ENCODE measurements at places on chromosomes 16 and 17. TPM values are rescaled to one million over a fixed set of nuclear protein-coding genes. Genes with fewer than 3 reads are reported as not detected.
A peak's percentile ranks its signal among the peaks of the same experiment; 100 is the strongest.

GRCh38 chr16:68388124-68388523, 60.2 kb downstream of the SMPD3 start:
- no peak for DNase-seq

Gene LPO
- not detected for total RNA-seq

Gene EME2
- total RNA-seq: 3.8 TPM

DNA sequence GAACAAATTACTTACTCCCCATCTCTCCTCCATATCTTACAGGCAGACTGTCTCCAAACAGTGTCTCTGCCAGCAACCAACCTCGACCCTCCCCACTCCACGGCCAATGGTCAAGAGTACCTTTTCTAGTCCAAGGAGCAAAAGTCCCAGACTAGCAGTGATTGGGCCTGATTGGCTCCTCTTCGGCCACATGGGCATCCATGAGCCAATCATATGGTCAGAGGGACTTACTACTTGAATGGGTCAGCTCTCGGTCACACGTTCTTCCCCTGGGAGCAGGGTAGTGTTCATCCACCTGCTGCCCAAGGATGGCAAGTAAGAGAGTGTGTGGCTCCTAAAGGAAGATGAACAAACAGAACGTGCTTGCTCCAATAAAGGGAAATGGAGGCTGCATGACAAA, 84.6 kb downstream of the C16orf78 start:
- DNase-seq: no peak

- DNase-seq: no peak
Observed at GRCh38 chr17:78823282-78824046, 17.1 kb downstream of the USP36 start.

- no peak for DNase-seq
Observed at GRCh38 chr16:72226136-72226535, 54.2 kb upstream of the PMFBP1 start.

DNA sequence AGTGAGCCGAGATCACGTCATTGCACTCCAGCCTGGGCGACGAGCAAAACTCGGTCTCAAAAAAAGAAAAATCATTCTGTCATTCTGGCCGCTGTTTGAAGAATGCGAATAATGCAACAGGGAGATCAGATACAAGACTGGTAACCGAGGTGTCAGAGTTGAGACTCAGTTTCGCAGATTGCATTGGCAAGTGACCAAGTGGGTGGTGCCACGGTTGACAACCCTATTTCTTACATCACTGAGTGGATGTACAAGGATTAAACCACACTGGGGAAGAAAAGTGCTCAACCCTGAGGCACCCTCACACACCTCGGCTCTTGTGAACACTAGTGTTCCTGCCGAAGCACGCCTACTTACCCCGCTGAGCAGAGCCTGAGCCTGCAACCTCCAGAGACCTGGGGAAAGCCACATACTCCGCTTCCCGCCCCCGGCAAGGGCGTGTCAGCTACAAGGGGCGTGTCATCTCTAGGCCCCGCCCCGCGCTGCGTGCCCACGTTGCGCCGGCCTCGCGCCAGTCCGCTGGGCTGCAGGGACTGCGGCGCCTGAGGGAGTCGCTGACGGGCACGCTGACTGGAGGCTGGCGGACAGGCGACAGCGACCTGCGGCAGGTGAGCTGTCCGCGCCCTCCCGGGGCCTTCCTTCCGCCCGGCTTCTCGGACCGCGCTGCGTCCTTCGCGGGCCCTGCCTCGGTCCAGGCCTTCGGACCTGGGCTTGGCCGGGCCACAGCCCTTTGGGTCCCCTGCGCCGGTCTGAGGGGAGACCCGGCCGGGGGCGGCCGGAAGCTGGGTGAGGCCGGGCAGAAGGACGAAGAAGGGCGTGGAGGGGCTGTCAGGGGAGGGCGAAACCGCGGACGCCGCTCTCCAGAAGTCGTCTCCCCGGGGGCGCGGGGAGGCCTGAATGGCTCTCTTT, at the start of gene HMOX2:
Gene HMOX2, plus strand, starts transcription at position 519 of the 909 bp plus-strand sequence. CDS start 29,127 bp downstream, outside the sequence.
- DNase-seq: peak; percentile 95

DNA sequence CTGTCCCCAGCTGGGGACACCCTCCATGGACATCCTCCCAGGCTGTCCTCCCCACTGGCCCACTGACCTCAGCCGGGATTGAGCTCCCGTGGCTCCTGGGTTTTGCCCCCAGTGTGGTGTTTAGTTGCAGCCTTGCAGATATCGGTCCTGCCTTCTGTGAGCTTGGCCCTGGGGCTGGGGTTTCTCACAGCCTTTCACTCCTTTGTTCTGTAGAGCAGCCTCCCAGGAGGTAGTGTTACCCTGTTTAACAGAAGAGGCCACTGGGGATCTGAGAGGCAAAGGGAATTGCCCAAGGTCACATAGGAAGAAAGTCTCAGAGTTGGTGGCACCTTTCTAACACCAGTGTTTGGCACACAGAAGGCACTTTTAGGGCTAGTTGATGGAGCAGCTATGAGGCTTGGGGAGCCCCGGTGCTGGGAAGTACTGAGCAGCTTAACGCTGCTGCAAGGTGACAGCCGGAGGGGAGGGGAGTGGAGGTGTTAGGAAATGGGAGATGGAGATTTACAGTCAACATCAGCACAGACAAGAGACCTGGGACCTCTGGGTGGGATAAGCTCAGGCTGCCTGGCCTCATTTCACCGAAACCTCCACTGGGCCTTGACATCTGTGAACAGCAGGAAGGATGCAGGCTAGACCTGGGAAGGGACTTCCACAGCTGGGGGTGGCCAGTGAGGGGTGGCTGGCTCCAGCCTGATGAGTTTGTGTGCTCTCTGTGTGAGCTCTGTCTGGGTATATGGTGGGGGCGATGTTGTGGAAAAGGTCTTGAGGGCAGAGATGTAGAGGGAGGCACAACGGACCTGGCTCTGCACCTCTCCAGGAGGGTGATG, 26.1 kb downstream of the CACNA1G start:
- no peak for DNase-seq

- DNase-seq: peak; percentile 88
Observed at GRCh38 chr17:81428948-81429774, 33.9 kb downstream of the BAHCC1 start.

DNA sequence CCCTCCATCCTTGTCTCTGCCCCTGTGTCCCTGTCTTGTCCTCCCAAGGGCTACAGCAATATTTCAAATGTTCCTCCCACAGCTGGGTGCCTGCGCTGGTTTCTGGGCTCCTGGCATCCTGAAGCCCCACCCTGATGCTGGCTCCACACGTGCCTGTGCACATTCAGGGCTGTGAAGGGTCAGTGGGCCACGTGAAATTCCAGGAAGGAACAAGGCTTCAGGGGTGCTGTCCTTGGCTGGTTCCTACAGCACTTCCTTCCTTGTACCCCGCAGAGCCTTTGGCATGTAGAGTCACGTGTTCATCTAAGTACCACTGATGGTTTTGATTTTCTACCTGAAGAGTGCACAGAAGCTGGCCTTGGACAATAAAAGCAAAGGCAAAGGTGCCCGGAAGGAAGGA, 57.7 kb upstream of the NLK start:
- no peak for DNase-seq

DNA sequence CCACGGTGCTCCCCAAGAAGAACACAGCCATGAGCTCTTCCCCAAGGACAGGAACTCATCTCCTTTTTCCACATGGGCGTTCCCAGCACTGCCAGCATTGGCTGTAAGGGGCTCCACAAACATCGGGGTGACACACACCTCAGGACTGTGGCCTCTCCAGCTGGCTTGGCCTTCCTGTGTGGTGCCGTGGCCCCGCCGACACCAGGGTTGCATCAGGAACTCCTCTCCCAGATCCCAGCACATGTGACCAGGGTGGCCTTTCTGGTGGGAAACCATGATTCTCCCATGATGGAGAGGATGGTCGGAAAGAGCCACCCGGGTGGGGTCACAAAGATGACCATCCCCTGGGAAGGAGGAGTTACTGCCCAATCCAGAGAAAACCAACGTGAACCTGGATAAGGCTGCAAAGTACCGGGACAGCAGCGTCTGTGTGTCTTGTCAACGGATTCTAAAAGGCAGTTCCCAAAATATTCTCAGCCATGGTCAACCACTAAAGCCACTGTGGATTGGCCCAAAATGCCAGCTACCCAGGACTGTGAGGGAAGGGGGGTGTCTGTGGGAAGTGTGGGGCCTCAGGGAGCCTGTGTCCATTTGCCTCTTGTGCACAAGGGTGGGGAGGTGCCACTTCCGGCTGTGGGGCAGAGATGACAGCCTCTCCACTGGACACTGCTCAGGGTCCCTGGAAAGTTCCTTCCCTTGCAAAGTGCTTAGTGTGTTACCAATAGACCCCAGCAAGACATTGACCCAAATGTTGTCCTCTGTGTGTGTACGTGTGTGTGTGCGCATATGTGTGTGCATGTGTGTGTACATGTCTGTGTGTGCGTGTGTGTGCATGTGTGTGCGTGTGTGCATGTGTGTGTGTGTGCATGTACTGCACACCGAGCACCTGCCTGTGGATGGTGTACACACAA, 78.0 kb upstream of the CBX4 start:
- no peak for DNase-seq

- no peak for DNase-seq
Observed at GRCh38 chr16:64449506-64449905, 672.4 kb downstream of the CDH11 start.

- DNase-seq: no peak
Observed at GRCh38 chr17:17691468-17692263, 10.4 kb downstream of the RAI1 start.

- peak; percentile 12 for DNase-seq
Observed at GRCh38 chr16:27239906-27240655, 28.5 kb downstream of the NSMCE1 start.

Gene ZACN
- not detected for total RNA-seq

DNA sequence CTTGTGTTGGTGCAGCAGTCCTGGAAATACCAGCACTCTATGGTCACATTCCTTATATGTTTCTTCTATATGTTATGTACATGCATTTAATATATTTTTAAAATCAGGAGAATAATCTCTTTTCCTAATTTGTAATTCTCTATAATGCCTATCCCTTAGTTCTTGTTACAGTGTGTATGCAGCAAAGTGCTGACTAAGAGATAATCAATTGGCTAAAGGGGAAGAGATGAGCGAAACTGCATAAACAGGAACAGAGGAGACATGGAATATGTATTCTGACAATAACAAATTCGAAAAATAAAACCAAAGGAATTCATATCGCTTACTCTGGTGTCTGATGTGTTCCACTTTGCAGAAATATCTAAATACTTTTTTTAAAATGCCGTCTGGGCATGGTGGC, 41.7 kb downstream of the SYNRG start:
- no peak for DNase-seq

Gene ERI2
- total RNA-seq: 37.3 TPM

GRCh38 chr16:6125483-6126259, 1028.1 kb upstream of the EEF2KMT start:
- DNase-seq: no peak

DNA sequence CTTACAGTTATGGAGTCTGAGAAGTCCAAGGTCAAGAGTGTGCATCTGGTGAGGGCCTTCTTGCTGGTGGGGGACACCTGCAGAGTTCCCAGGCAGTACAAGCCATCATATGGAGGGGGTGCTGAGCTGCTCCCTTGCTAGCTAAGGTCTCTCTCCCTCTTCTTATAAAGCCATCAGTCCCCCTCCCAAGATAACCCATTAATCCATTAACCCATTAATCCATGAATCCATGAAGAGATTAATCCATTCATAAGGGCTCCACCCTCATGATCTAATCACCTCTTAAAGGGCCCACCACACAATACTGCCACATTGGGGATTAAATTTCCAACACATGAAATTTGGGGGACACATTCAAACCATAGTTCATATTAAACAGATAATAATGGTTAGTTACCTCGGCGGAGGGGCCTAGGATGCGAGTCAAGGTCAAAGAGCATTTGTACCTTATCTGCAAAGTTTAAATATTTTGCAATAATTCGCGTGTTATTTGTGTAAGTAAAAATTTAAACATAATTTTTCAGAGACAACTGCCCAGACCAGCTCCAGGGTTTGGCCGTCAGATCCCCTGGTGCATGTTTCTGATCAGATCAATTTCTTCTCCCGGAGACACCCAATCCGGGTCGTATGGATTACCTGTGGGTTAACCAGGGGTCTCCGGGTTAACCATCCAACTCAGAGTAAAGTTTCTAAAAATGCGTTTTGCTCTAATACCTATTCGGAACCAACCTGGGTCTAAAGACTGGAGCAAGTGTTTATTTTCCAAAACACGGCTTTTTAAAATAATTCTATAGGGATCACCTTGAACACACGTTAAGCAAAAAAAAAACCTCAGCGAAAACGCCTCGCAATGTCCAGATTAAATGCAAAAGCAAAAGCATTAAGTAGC, 740 bp upstream of the POLR3E start:
- DNase-seq: no peak

Gene MFAP4
- total RNA-seq: 149 TPM

Gene TBC1D3I
- total RNA-seq: not detected

Gene CCL14
- 120 TPM for total RNA-seq

Gene PDE6G
- 2.1 TPM for total RNA-seq

- DNase-seq: no peak
Observed at GRCh38 chr16:49810831-49811230, 45.1 kb downstream of the ZNF423 start.

DNA sequence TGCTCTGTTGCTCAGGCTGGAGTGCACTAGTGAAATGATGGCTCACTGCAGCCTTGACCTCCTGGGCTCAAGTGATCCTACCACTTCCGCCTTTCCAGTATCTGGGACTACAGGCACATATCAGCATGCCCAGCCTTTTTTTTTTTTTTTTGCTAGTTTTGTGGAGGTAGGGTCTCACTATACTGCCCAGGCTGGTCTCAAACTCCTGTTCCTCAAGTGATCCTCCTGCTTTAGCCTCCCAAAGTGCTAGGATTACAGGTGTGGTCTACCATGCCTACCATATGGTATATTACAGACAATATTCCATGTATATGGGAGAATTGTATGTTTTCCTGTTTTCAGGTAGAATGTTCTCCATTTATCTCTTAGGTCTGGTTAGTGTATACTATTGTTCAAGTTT, 12.3 kb upstream of the ATF7IP2 start:
- no peak for DNase-seq

GRCh38 chr17:10116267-10116666, 82.1 kb downstream of the GAS7 start:
- no peak for DNase-seq

DNA sequence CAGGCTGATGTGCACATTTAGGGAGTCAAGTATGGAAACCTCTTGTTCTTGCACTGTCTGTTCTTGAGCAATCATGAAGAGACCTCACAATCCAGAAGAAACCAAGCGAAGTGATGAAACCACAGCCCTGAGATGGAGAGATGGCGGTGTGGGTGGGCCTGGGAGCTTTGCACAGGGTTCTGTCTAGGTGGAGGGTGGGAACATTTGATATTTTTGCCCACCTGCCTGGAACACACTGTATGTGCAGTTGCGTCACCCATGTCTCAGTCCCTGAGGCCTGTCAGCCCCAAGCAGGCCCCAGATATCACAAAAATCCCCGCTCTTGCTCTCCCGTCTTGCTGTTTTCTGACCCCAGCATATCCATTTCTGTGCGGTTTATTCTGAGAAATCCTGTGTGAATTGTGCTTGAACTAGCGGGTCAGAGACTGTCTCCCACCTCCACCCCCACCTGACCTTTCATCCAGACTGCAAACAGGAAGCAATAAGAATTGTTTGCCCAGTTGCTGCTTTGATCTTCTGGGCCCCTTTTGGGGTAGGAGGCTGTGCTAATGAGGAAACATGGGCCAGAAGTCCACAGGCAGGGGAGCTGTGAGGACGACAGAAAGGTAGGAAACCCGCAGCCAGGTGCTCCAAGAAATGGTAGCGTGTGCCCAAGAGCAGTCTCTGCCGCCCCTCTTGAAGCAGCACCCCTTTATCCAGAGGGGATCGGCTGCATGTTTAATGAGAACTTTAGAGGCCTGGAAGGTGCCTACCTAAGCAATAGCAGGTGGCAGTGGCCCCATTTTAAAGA, 183.8 kb downstream of the CCDC182 start:
- DNase-seq: no peak

- DNase-seq: no peak
Observed at GRCh38 chr16:10465821-10466220, 80.0 kb downstream of the ATF7IP2 start.

Data from uterus (tissue), 4 donors.